NCI-H1092 (cell line): ENCODE measurements at places on chromosomes 5 and 9.

GRCh38 chr5:59173578-59173977, 590.7 kb downstream of the RAB3C start:
- DNase-seq = no peak

DNA sequence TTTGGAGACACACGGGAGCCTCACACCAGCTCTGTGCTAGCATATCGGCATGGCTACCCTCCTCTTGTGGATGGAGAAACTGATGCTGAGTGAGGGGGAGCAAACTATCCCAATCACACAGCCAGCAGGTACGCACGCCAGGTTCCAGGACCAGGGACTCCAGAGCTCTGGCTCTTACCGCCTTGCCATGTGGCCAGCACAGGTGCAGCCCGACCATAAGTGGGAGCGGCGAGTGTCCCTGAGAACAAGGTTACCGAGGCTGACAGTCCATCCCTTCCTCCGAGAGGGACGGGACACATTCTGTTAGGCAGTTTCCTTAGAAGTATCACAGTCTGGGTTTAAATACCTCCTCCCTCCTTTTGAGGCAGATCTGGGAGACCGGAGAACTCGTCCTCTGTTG, 86.0 kb downstream of the PAX5 start:
- DNase-seq = no peak

GRCh38 chr5:113268232-113268631, 166.6 kb downstream of the TSSK1B start:
- no peak for DNase-seq

DNA sequence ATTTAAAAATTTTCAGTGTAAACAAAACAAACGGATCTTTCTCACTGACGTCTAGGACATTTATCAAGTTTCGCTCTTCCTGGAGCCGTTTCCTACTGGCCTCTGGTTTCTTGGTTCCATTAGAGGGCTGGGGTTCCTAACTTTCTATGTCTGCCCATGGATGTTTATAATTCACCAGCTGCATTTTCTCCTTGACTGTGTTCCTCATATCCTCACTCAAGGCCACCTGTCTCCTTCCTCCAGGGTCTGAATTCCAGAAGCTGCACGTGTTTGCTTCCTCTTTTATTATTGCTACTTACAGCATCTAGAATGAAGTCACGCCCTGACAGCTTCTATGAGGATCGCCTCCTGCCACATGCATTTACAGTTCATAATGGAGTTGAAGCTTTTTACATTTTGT, 74.1 kb upstream of the BASP1 start:
- DNase-seq = no peak

DNA sequence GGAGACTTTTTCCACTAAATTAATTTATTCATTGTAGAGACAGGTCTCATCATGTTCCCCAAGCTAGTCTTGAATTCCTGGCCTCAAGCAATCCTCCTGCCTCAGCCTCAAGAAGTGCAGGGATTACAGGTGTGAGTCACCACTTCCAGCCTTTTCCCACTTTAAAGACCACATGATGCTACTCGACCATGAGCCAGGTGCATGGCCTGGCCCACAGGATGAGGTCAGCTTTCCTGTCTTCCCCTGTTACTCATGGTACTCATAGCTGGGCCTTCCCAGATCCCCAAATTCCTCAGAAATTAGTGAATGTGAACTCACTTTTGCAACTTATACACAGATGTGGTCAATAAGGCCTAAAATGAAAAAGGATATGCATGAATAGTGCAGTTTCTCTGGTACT, 395.9 kb downstream of the SEMA5A start:
- DNase-seq = no peak

- no peak for DNase-seq
Observed at GRCh38 chr9:35729700-35730485, 2.1 kb downstream of the TLN1 start.

GRCh38 chr9:89661956-89662717, 57.3 kb downstream of the GADD45G start:
- DNase-seq = peak; percentile 98

DNA sequence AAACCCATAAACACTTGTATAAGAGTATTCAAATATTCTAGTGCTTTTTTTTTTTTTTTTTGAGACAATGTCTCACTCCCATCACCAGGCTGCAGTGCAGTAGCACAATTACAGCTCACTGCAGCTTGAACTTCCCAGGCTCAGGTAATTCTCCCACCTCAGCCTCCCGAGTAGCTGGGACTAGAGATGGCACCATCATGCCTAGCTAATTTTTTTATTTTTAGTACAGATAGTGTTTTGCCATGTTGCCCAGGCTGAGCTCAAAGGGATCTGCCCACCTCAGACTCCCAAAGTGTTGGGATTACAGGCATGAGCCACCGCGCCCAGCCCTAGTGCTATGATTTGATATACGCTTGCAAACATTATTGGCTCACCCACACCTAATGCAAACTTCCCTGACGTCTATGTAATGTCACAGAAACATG, 11.8 kb downstream of the IL6ST start:
- no peak for DNase-seq

- DNase-seq = no peak
Observed at GRCh38 chr9:81530310-81530810, 159.0 kb downstream of the TLE1 start.

DNA sequence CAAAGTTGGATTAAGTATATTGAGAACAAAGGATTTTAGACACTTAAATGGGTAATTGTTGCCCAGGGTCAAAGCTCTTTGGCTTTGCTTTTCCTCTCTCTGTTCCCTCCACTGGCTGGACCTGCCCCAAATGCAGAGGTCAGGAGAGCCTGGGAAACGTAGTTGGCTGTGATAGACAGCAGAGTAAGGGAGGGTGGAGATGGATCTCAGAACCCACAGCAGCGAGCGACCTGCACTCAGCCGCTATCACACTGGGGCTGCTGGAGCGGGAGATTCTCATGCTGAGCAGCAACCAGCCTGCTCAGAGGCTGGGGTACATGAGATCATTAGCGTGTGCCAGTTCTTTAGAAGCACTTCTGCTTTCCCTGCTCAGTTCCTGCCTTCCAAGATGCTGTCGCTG, 71.8 kb upstream of the TTC23L start:
- DNase-seq = no peak

GRCh38 chr9:73080110-73080694, 71.5 kb upstream of the ANXA1 start:
- DNase-seq = no peak

GRCh38 chr9:3271157-3271556, 254.6 kb downstream of the RFX3 start:
- DNase-seq = no peak

DNA sequence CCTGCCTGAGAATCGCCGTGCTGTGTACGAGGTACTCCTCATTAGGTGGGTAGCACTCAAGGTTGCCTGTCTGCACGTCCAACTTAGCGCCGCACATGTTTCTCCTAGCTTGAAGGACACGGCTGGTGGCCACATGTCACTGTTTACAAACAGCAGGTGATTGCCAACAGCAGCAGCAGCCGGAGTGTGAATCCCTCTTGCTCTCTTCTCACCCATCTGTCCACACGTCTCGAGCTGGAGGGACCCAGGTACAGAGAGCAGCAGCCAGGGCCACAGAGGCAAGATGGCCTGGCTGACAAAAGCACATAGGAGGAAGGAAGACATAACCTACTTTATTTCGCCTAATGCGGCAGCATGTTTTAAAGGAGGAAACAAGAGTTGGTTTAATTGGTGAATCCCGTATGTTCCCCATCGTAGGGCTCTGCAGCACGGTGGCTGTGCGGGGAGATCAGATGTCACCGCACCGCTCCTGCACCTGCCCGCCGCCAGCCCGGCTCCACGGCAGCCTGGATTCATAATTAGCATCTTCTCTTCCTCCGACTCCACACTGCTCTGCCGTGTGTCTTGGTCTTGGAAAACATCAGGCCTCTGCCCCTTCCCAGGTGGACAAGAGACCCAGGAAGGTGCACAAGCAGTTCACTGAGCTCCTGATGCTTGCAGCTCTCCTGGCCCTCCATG, 201.6 kb upstream of the IRX1 start:
- peak; percentile 62 for DNase-seq

- DNase-seq = no peak
Observed at GRCh38 chr9:127492616-127493015, 41.3 kb downstream of the LRSAM1 start.

GRCh38 chr5:5231576-5231975, 91.4 kb downstream of the ADAMTS16 start:
- no peak for DNase-seq

DNA sequence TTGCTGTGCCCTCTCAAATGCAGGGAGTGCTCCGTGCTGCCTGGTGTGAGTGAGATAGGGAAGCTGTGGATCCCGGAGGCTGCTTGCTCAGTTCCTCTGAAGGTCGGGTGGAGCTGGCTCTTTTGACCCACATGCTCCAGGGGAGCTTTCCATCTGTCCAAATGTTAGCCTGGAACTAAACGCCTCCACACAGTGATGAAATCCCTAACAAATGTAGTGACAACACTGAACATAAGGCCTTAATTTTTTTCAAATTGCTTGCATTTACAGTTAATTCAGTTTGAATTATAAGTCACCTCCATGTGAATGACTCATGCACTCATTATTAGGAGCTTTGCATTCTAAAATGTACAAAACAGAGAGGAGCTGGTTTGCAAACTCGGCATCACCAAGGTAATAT, 27.0 kb downstream of the PRDM6 start:
- DNase-seq = no peak

DNA sequence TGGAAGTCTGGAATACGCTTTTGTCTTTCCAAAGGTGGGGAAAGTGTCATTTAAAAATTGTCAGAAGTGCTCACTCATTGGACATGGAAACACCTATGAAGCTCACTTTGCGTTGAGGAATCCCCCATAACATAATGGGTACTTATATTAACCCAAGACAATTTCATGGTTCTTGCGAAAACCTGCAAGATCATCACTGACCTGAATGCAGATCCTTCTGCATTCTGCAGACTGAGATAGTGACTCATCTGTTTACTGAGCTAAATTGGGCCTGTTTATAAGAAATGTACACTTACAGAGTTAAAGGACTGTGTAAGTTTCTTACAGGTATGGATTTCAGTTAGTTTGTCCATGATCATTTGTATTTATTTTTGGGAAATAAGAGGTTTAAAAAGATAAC, 153.0 kb downstream of the HMHB1 start:
- no peak for DNase-seq

DNA sequence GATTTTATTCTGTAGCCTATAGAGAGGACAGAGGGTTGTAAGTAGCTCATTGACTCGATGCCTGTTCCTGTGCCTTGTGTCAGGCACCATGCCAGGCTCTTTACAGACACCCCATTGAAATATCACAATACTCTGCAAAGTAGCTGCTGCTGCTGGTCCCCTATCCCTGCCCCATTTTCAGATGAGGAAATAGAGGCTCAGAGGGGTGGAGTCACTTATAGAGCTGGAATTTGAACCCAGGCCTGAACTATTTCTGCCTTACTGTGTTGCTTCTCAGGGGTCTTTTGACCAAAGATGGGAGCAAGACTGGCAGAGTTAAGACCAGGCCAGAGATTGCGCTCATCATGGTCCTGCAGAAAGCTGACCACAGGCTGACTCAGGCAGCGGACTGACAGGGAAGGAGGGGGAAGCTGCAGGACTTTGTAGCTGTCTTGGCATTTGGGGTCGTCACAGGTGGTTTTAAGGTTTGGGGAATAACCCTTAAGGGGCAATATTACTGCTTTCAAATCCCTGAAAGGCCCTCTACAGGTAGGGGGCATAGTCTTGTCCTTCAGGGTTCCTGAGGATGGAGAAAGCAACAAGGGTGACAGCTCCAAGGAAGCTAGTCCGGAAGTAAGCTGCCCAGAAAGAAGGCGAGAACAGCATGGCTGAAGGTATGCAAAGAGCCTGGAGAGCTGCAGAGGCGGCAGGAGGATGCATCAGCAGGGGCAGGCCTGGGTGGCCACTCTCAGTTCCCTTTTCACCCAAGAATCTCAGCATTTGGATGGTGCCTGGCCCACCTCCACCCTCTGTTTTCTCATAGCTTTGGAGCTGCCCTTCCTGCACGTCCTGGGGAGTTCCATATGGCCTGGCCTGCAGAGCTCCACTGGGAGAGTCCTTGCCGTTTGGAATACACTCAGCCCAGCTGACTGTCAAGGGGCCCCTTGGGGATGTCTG, 18.3 kb upstream of the NDST1 start:
- no peak for DNase-seq

- no peak for DNase-seq
Observed at GRCh38 chr5:82356021-82356420, 77.9 kb upstream of the RPS23 start.

DNA sequence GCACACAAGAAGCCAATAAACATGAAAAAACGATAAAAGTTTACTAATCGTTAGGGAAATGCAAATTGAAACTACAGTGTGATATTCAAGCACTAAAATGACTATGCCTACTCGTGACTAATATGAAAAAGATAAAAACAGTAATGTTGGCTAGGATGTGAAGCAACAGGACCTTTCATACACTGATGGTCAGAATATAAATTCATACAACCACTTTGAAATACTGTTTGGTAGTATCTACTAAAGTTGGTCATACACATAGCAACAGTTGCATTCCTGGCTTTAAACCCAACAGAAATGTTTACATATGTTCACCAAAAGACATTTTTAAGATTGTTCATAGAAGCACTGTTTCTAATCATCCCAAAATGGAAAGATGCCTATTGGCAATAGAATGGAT, 24.3 kb downstream of the FBXO38 start:
- DNase-seq = no peak

DNA sequence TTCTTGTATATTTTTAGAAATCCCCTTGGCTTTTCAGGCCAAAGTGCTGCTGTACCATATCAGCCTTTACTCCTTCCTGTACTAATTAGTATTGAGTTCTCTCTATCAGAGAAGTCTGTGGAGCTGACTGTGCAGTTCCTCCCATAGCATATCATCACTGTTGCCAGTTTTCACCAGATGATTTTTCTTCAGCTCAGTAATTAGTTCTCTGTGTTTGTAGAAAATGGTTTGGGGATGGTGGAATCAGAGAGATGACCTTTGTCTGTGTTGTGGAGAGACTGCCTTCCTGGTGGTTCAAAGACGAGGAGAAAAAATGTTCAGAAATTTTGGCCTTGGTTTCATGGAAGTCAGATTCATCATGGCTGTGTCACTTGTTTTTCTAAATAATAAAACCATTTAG, 227.5 kb upstream of the ACTBL2 start:
- no peak for DNase-seq

DNA sequence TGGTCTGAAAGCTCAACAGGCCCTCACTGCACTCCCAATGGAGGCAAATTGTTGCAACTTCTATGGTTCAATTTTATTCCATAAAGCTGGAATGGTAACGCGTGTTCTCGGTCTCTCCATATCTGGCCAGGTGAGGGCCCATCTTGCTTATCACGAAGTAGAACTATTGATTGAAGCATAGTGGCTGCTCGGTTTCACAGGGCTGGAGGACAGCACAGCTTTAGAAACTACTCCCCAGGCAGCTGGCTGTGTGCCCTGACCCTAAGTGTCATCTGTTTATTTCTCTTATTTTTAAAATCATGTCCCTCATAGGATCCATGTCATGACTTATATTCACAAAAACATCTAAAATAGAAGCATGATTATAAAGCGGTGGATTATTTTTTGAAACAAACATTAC, 223.4 kb downstream of the NPR3 start:
- DNase-seq = no peak

DNA sequence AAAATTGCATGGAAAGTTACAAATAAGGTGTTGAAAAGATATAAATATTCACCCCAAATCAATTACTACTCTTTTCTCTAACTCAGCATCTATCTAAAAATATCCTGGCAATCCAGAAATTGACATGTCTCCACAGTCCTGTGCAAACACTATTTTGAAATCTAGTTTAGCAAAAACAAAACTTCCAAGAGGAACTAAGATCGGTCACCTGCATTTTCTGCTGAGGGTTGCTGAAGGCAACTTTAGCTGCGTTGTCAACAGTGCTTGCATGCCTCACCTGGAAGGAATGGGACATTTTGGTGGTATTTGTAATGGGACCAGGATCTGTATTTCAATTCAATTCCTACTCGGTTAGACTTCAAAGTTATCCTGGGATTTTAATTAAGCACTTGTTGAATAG, 398.3 kb downstream of the NTRK2 start:
- no peak for DNase-seq
